ENCODE measurements at places on chromosomes 7 and 10. TPM values are rescaled to one million over a fixed set of nuclear protein-coding genes. Genes with fewer than 3 reads are reported as not detected.

FAM131B gene
- 0.54 TPM for total RNA-seq

VAX1 gene
- not detected for total RNA-seq

TUBGCP2 gene
- 51.0 TPM for total RNA-seq

TPST1 gene
- 58.7 TPM for total RNA-seq

HOXA11 gene
- total RNA-seq = 15.3 TPM

ACADSB gene
- 13.7 TPM for total RNA-seq

PLXDC2 gene
- 114 TPM for total RNA-seq

WAC gene
- total RNA-seq = 92.1 TPM

ACTR3C gene
- 7.8 TPM for total RNA-seq

LIPK gene
- total RNA-seq = not detected

MRLN gene
- not detected for total RNA-seq

MLXIPL gene
- total RNA-seq = not detected

NKX1-2 gene
- total RNA-seq = not detected

OR13A1 gene
- not detected for total RNA-seq

ITPRID1 gene
- total RNA-seq = not detected

PRSS37 gene
- total RNA-seq = not detected

JAKMIP3 gene
- total RNA-seq = 0.54 TPM

SPDYE5 gene
- 0.13 TPM for total RNA-seq

CHST3 gene
- total RNA-seq = 36.1 TPM

JMJD1C gene
- 83.1 TPM for total RNA-seq

NMT2 gene
- total RNA-seq = 35.7 TPM

LRRN3 gene
- 0.26 TPM for total RNA-seq

CLCN1 gene
- not detected for total RNA-seq

TRIP6 gene
- total RNA-seq = 135 TPM

CCM2 gene
- 27.8 TPM for total RNA-seq

COBL gene
- 0.11 TPM for total RNA-seq

NKX6-2 gene
- not detected for total RNA-seq

DPCD gene
- total RNA-seq = 38.2 TPM

RPA3 gene
- total RNA-seq = 25.3 TPM

FXYD4 gene
- not detected for total RNA-seq

ZNF804B gene
- total RNA-seq = not detected

PTER gene
- 28.1 TPM for total RNA-seq
